ENCODE measurements at places on chromosomes 6 and 20.

DNA sequence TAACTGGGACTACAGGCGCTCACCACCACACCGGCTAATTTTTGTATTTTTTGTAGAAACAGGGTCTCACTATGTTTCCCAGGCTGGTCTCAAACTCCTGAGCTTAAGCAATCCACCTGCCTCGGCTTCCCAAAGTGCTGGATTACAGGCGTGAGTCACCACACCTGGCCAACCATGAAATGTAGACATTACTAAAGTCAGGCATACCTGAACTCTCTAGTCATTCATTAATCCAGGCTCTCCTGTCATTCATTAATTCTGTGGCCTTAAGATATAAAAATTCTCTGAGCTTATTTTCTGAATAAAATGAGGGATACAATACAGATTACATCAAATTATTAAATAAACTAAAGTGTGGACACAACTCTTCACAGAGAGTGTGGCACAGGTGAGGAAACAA lies 159.7 kb downstream of the GMDS start:
- no peak for DNase-seq

GRCh38 chr6:117917176-117917575 lies 10.1 kb downstream of the SLC35F1 start:
- DNase-seq: no peak

DNA sequence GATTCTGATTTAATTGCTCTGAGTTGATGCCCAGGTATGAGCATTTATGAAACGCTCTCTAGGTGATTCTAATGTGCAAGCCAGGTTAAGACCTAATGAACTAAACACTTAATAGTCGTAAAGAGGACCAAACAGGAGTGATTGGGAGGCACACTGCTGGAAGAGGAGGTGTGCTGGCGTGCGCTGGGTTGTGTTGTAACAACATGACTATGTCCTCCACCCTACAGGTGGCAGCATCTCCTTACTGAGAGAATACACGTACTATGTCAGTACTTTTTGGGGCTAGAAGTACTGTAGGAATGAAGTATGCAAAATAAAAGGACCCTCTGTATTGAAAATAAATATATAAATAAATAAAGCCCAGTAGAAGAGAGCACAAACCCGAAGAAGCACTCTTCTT lies 11.9 kb downstream of the C6orf89 start:
- no peak for DNase-seq

GRCh38 chr6:29845405-29846006 lies 17.9 kb downstream of the HLA-G start:
- no peak for DNase-seq

DNA sequence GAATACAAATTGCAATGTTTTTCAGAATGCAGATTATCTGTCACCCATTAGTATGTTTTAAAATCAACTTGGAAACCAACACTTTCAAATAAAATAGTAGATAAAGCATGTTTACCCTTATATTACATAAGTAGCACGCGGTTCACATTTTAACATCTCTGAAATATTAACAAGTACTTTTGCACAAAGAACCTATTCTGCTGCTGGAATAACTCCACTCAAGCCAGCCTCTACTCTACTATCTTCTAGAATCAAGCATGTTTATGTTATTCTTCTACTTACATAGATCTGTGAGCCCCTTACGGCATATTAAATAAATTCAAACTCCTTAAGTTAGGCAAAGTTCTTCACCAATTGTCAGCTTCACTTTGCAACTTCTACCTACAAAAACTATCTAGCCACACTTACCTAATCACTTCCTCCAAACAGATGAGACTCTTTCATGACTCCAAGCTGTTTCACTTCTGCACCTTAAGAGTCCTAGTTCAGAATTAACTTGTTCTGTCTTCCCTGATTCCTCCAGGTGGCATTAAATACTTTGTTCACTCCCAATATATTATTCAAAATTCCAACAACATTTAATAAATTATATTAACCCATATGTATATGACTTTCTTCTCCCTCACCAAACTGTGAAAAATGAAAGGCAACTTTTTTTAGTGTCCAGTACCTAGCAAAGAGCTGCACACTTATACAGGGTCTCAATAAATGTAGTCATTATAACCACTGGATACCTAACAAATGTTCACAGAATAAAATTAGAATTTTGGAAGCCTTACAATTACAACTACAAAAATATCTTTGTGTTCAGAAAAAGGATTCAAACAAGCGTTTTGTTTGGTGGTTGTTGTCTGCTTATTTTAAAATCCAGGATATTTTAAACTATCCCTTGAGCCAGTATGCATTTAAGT lies 12.1 kb downstream of the CEP85L start:
- no peak for DNase-seq
